ENCODE measurements at places on chromosomes 4 and X.

- H3K4me1 ChIP-seq: no peaks in the 10 kb centered on the region
- peaks cover 26% of the 10 kb centered on the region for H3K27me3 ChIP-seq
- no peaks in the 10 kb centered on the region for H3K36me3 ChIP-seq
- DNase-seq: no peak
Measured at GRCh38 chr4:76301068-76301774, 5.3 kb upstream of the STBD1 start.

DNA sequence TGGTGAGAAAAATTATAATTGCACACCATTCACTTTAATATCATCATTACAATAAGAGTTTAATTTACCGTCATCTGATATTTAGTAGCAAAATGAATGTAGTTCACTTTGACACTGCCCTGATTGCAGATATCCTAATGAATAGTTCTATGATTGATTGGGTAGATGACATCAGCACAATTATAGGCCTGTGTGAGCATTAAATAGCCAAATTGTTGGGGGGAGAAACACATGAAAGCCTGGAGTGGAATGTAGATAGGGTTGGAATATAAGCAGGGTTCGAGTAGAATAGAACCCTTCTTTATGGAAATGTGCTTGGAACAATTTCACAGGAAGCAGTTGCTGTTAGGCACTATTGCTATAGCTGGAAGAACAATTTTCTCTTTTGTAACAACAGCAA is 1526.2 kb downstream of the RPA4 start:
- DNase-seq: no peak
- H3K27me3 ChIP-seq: no peaks in the 10 kb centered on the region
- no peak overlapping the region for H3K4me3 ChIP-seq
- no peak overlapping the region for H3K27ac ChIP-seq
- no peaks in the 10 kb centered on the region for H3K4me1 ChIP-seq

DNA sequence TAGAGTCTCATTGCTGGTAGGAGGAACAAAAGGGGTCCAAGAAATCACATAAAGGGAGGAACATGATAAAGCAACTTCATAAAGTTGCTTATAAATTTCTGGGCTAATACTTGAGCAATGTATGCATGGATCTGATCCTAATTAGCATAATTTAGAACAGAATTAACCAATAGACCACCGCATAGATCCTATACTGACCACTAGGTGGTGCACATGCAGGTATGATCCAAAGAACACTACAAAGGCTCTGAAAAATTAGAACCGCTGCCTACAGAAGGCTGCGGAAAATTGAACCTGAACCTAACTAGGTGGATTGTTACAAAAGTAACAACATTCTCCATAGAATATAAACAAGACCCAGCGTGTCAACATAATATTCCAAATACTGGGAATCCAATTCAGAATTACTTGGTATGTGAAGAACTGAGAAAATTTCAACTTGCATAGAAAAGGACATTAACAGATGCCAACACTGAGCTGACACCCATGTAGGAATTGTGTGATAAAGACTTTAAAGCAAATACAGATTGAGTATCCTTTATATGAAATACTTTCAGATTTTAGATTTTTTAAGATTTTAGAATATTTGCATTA is 23.3 kb downstream of the BRCC3 start:
- no peak overlapping the region for H3K27ac ChIP-seq
- H3K27me3 ChIP-seq: no peaks in the 10 kb centered on the region
- H3K36me3 ChIP-seq: peaks cover 15% of the 10 kb centered on the region
- H3K4me1 ChIP-seq: no peaks in the 10 kb centered on the region

DNA sequence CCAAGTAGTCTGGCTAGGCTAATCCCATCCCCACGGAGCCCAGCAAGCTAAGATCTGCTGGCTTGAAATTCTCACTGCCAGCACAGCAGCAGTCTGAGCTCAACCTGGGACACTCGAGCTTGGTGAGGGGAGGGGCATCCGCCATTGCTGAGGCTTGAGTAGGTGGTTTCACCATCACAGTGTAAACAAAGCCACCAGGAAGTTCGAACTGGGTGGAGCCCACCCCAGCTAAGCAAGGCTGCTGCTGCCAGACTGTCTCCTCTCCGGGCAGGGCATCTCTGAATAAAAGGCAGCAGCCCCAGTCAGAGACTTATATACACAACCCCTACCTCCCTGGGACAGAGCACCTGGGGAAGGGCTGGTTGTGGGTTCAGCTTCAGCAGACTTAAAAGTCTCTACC is 639.6 kb downstream of the IQCM start:
- no peaks in the 10 kb centered on the region for H3K36me3 ChIP-seq
- peak; percentile 75 for DNase-seq
- H3K27me3 ChIP-seq: no peaks in the 10 kb centered on the region
- H3K4me1 ChIP-seq: peaks cover 7% of the 10 kb centered on the region
- H3K27ac ChIP-seq: no peak overlapping the region
- no peak overlapping the region for H3K4me3 ChIP-seq

DNA sequence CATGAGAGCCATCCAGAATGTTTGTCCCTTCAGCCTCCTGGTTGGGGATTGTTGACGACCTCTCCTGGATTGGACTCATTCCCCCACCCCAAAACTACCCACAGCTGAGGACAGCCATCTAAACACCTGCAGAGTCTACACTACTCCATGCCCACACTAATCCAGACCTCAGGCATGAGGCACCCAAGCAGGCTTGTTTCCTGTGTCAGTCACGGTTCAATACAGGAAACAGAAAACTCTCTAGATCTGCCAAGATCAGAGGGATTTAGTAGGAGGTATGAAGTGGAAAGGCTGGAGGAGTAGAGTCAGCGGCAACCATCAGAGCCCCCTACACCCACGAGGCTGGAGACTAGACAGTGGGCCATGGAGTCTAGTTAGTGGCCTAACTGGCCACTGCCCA is 37.7 kb downstream of the HAND2 start:
- H3K27ac ChIP-seq: no peak overlapping the region
- DNase-seq: no peak
- no peak overlapping the region for H3K4me3 ChIP-seq
- peaks cover 31% of the 10 kb centered on the region for H3K27me3 ChIP-seq

DNA sequence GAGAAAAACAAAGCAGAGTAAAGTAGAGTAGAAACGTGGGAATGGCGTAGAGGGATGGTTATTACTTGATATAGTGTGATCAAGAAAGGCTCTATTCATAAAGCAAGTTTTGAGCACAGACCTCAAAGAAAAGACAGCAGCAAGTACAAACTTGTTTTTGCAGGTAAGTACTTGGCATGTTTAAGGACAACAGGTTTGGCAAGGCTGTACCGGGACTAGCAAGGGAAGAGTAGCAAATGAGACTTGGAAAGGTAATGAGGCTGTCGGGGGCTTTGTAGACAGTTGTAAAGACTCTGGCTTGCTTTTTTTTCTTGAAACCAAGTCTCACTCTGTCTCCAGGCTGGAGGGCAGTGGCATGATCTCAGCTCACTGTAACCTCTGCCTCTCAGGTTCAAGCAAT is 40.9 kb downstream of the NEK1 start:
- no peaks in the 10 kb centered on the region for H3K27me3 ChIP-seq
- no peaks in the 10 kb centered on the region for H3K4me1 ChIP-seq
- no peak for DNase-seq

GRCh38 chr4:188299161-188299560 is 159.9 kb downstream of the TRIML1 start:
- H3K4me1 ChIP-seq: peaks cover 4% of the 10 kb centered on the region
- no peak overlapping the region for H3K4me3 ChIP-seq
- H3K27me3 ChIP-seq: no peaks in the 10 kb centered on the region
- no peaks in the 10 kb centered on the region for H3K36me3 ChIP-seq
- no peak overlapping the region for H3K27ac ChIP-seq
- no peak for DNase-seq

DNA sequence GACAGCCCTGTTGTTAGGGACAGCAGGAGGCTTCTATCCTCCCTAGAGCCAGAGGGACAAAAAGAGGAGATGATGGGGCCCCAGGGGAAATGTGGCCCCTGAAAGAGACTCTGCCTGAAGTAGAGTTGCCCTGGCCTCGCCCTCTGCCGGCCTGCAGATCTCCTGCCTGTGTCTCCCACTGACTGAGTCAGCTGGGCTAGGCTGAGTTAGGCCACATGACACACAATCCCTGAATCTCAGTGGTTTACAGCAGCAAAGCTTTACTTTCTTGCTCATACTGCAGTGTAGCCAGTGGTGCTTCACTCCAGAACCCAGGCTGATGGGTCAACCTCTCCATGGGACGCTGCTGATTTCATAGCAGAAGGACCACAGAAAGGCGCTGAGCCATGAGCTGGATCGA is 23.5 kb downstream of the DRD5 start:
- no peak overlapping the region for H3K27ac ChIP-seq
- H3K4me3 ChIP-seq: no peak overlapping the region
- DNase-seq: peak; percentile 52
- H3K4me1 ChIP-seq: no peaks in the 10 kb centered on the region

- DNase-seq: no peak
- no peaks in the 10 kb centered on the region for H3K27me3 ChIP-seq
- H3K27ac ChIP-seq: no peak overlapping the region
- H3K4me1 ChIP-seq: peaks cover 19% of the 10 kb centered on the region
- no peak overlapping the region for H3K4me3 ChIP-seq
Measured at GRCh38 chr4:158159054-158159717, 13.6 kb downstream of the GASK1B start.

DNA sequence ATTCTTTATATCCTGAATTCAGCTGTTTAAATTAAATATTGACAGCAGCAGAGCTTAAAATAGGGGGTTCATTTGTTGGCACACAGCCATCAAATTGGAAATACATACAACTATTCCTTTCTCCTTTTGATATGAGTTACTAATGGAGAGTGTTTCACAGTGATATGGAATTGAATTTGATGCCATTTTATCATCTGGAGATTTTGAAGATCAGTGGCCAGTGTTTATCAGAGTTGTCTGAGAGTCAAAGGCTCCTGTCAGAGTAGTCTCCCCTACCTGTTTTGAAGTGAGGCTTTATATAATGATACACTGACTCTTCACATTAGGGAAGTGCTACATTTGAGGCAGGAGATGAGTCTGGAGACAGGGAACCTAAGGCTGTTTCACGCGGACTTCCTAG is 1286.3 kb downstream of the TECRL start:
- H3K36me3 ChIP-seq: no peaks in the 10 kb centered on the region
- H3K4me3 ChIP-seq: no peak overlapping the region
- DNase-seq: no peak
- no peak overlapping the region for H3K27ac ChIP-seq
- no peaks in the 10 kb centered on the region for H3K4me1 ChIP-seq
- no peaks in the 10 kb centered on the region for H3K27me3 ChIP-seq

DNA sequence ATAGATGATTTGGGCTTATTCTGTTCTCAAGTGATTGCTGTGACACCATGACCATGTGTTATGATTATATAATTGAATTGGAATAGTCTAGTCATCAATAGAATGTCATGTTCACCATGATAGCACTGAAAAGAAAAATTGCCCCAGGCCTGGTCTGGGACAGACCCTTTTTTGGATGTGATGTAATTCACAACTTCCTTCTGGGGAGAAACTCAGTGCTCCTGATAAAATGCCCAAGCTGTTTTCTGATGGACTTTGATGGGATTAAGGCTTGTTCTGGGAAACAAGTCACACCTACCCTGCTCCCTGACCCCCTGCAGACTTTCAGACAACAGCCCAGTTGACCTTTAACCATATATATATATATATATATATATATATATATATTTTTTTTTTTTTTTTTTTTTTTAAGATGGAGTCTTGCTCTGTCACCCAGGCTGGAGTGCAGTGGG is 65.3 kb downstream of the RHOH start:
- no peak for DNase-seq
- peaks cover 12% of the 10 kb centered on the region for H3K4me1 ChIP-seq
- no peaks in the 10 kb centered on the region for H3K27me3 ChIP-seq
- peak overlapping the region; percentile 60 for H3K27ac ChIP-seq
- H3K36me3 ChIP-seq: no peaks in the 10 kb centered on the region
- H3K4me3 ChIP-seq: peak overlapping the region; percentile 73

DNA sequence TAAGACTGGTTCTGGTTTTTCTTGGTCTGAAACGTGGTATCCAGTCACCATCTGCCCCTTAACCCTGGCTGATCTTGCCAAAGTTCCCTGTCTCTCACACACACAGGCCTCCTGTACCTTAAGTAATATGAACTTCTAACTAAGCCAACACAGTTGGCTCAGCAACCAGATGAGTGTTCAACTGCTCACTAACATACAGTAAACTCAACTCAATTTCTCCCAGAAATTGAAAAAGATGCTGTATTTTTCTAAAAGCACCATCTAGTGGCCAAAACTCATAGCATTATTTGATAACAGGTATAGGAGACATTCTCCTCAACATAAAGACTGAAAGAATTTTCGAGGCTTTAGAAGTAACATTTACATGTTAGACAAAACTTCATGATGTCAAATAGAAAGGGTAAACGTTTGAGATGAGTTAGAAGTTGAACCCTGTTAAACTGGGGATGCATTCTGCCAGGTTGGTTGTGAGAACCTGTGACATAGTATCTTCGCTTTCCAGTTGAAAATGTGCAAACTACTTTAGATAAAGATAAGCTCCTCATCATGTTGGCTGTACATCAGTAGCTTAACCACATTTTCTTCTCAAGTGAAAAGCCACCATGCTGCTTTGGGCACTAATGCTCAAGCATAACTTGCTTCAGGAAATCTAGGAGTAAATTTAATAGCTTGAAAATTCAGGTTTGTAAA is 31.2 kb downstream of the CCNI start:
- no peak overlapping the region for H3K4me3 ChIP-seq
- H3K27ac ChIP-seq: no peak overlapping the region
- H3K36me3 ChIP-seq: peaks cover 39% of the 10 kb centered on the region
- DNase-seq: no peak
- no peaks in the 10 kb centered on the region for H3K4me1 ChIP-seq
- H3K27me3 ChIP-seq: no peaks in the 10 kb centered on the region

DNA sequence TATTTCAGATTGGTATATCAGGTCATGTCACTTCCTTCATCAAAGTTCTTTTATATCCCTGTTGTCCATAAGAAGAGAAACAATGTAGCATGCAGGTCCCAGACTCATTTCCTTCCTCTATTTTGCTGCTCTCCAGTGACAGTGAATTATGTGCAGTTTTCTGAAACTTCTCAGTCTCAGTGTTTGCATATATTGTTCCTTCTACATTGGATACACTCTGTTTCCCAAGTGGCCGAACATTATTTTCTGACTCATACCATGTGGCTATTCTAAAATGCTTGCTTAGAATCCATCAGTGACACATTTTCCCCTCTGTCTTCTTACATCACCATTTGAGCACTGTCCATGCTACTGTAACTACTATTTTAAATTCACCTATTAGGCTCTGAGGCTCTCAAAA is 305.7 kb downstream of the PDHA2 start:
- H3K27ac ChIP-seq: no peak overlapping the region
- H3K36me3 ChIP-seq: no peaks in the 10 kb centered on the region
- H3K4me3 ChIP-seq: no peak overlapping the region
- DNase-seq: no peak
- H3K4me1 ChIP-seq: no peaks in the 10 kb centered on the region

DNA sequence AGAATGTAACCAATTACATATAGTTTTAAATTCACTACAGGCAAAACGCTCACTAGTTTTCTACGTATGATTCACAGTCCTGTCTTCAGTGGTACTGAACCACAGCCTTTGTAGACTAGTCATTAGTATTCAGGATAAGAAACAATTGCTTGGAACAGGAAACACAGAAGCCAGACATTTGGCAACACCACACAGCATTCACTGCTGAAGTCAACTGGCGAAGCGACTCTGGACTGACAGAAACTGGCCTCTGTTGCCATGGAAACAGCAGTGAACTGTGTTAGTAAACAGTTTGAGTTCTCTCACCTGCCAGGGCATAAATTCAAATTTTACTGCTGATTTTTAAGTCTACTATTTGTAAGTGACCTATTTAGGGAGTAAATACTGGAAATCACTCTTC is 57.6 kb downstream of the MAPK10 start:
- H3K27me3 ChIP-seq: no peaks in the 10 kb centered on the region
- DNase-seq: no peak
- no peaks in the 10 kb centered on the region for H3K4me1 ChIP-seq
- H3K36me3 ChIP-seq: peaks cover 3% of the 10 kb centered on the region
- H3K27ac ChIP-seq: peak overlapping the region; percentile 74
- H3K4me3 ChIP-seq: peak overlapping the region; percentile 22

Data from endodermal cell (in vitro differentiated cells).